ENCODE measurements at places on chromosomes 16 and 17. TPM values are rescaled to one million over a fixed set of nuclear protein-coding genes. Genes with fewer than 3 reads are reported as not detected.

Gene GOSR2
- 92.4 TPM for polyA plus RNA-seq

Gene ST6GALNAC2
- 107 TPM for polyA plus RNA-seq

DNA sequence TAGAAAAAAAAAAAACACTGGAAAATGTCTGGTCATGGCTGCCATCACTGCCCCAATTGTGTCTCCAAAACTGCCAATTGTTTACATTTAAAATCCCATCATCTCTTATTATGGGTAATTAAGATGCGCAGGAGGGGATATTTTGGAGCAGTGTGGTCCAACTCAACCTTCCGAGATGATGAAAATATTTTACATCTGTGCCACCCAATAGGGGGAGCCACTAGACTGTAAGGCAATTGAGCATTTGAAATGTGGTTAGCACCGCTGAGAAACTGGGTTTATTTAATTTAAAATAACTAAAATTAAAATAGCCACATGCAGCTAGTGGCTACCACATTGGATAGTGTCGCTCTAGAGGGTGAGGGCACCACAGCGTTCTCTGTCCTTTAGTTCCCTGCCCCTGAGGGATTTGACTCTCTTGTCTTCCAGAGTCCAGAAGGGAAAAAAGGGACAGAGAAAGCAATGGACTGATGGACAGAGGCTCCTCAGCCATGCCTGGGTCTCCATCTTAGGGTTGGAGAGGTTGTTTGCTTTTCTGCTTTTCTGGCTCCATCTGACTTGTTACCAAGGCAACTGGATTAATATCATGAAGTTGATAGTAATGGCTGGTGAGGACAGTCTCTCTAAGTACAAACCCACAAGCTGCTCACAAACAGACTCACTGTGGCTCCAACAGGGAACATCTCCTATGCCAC, 3.5 kb downstream of the MPO start:
- DNase-seq: no peak

DNA sequence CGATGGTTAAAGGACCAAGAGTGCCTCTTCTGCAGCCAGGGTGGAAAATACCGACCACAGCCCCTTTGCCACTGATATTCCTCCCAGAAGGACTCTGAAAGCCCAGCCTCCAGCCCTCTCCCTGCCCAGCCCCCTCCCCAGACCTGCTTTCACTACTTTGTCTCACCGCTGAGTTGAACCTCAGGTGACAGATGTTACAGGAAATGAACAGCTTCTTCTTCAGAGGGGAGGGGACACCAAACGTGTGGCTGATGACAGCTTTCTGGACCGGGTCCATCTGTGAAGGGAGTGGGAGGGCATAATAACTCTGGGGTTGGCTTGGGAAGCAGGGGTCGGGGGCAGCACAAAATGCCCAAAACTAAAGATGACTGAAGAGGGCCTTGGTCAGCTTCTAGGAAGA, 14.2 kb downstream of the NKIRAS2 start:
- no peak for DNase-seq

- DNase-seq: no peak
Observed at GRCh38 chr16:88936008-88936555, 40.9 kb downstream of the CBFA2T3 start.

DNA sequence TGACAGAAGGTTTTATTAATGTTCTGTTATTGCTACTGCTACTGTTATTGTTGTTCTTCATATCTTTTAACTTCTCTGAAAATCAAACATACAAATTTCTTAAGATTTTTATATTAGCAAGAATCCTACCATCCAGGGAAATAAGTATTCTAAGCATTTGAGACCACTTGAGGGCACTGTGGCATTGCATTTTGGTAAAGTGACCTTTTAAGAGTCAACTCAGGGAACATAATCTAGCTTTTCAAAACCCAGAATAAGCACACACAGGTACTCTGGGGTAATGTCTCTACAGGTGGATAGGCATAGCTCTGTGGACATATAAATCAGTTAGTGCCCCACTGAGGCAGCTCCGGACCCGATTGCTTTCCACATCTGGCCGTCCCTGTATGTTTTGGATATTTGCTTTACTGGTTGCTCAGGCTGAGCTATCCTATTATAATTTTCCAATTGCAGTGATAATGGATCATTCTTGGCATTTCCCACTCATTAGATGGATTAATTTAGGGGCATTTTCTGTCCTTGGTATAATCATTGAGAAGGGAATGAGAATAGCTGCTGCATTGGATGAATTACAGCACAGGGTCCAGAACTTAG, 1425.1 kb upstream of the CDH8 start:
- DNase-seq: peak; percentile 69

Gene IL21R
- polyA plus RNA-seq: 2.3 TPM

- no peak for DNase-seq
Observed at GRCh38 chr16:79263425-79263824, 337.1 kb downstream of the MAF start.

Gene PHKG2
- 312 TPM for polyA plus RNA-seq

- DNase-seq: no peak
Observed at GRCh38 chr16:11700264-11701029, 32.2 kb downstream of the SNN start.

GRCh38 chr16:30009990-30010843, 610 bp downstream of the DOC2A start:
- no peak for DNase-seq

Gene KRTAP1-5
- polyA plus RNA-seq: not detected

Gene VPS9D1
- 26.9 TPM for polyA plus RNA-seq

- no peak for DNase-seq
Observed at GRCh38 chr16:27346819-27347218, 33.0 kb downstream of the IL4R start.

DNA sequence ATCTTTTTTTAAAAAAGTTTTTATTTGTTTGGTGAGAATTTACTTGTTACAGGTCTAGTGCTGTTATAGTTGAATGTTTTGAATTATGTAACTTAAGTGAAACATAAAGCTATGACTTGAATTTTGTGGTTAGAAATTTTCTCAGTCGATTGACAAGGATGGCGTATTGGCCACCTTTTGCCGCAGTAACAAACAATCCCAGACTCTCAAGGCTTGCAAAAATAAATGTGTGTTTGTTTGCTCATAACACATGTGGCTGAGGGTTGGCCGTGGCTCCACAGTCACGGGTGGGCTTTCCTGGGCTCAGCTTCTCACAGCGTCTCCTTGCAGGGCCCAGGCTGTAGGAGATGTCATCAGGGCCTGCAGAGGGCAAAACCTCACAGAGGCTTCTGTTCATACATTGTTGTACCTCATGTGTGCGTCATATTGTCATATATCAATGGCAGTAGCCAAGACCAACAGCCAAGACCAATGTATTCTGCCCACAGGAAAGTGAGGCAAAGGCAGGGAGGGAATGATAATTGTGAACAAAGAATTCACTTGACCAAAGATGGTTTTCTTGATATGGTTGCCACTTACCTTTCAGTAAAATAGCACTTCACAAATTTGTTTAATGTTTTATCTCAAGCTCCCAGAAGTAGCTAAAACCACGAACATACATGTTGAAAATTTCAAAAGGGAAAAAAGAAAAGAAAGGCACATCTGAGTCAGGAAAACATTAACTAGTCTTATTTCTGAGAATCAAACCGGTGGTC, 93.5 kb downstream of the WWOX start:
- DNase-seq: no peak

GRCh38 chr17:81406117-81406953, 11.1 kb downstream of the BAHCC1 start:
- DNase-seq: no peak

- DNase-seq: peak; percentile 73
Observed at GRCh38 chr17:48131216-48131824, 23.8 kb downstream of the SNX11 start.

Gene PDXDC1
- polyA plus RNA-seq: 257 TPM

DNA sequence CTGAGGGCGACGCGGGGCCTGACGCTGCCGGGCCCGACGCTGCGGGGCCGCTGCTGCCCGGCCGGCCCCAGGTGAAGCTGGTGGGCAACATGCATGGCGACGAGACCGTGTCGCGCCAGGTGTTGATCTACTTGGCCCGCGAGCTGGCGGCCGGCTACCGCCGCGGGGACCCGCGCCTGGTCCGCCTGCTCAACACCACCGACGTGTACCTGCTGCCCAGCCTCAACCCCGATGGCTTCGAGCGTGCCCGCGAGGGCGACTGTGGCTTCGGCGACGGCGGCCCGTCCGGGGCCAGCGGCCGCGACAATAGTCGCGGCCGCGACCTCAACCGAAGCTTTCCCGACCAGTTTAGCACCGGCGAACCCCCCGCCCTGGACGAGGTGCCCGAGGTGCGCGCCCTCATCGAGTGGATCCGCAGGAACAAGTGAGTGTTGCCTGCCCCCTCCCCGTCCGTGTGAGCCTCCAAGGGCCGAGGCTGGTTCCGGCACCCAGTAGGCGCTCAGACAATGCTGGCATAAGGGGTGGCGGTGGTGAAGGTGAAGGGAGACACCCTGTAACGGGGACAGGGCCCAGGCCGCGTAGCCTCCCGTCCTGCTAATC, 676 bp downstream of the CPD start:
- no peak for DNase-seq

- no peak for DNase-seq
Observed at GRCh38 chr17:49342575-49342936, 19.5 kb downstream of the ZNF652 start.

Gene CHRNB1
- polyA plus RNA-seq: 6.9 TPM

Gene MT1A
- polyA plus RNA-seq: not detected

- no peak for DNase-seq
Observed at GRCh38 chr16:50247123-50247905, 19.0 kb upstream of the ADCY7 start.

Gene TM4SF5
- not detected for polyA plus RNA-seq

DNA sequence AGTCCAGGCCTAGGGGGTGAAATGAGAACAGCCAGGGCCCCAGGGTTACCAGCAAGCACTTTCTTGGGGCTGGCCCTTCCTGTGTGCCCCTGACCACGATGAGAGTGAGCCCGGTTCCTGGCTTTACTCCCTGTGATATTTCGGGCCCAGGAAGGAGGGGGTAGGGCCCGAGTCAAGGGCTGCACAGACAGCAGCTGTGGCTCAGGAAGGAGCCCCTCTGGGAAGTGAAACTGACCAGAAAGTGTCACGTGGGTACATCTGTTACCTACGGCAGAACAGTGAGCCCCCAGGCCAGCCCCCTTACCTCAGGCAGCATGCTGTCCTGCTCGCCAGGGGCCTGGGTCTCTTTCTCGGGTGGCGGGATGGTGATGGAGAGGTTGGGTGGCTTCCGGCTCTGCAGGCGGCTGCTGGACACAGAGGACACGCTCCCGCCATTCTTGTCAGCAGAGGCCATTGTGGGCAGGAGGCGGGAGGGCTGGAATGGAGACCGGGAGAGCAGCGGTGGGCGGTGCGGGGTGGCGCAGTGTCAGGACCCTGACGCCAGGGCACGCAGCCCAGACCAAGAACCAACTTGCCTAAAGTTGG, 13.8 kb downstream of the AANAT start:
- DNase-seq: peak; percentile 44

GRCh38 chr16:16869746-16870145, 490.8 kb downstream of the NPIPA7 start:
- no peak for DNase-seq

- no peak for DNase-seq
Observed at GRCh38 chr16:61391896-61392295, 644.3 kb downstream of the CDH8 start.

GRCh38 chr17:30954046-30954830, 16.6 kb upstream of the RNF135 start:
- DNase-seq: no peak

- DNase-seq: no peak
Observed at GRCh38 chr17:6753546-6753945, 2.3 kb upstream of the XAF1 start.

- no peak for DNase-seq
Observed at GRCh38 chr17:50380369-50381259, 7.6 kb downstream of the EME1 start.

Gene GCGR
- 0.88 TPM for polyA plus RNA-seq

DNA sequence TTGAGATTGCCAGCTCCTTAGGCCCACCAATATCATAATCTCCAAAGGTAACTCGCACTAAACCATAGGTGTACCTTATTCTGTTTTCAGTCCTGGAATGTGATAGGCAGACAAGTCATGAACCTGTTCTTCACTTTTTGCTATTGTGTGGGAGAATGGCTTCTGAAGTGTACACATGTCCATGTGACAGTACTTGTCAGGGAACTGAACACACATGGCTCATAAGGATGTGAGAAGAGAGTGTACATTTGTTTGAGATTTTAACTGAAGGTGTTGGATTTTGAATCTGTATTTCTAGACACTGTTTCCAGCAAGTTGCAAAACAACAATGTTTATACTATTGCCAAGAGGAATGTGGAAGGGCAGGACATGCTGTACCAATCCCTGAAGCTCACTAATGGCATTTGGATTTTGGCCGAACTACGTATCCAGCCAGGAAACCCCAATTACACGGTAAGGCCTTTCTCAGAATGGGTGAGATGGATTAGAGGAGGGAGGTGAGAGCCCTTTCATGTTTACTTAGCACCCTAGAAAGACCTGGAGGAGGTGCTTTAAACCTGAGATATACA, 14.5 kb upstream of the RASL10B start:
- peak; percentile 40 for DNase-seq

- peak; percentile 93 for DNase-seq
Observed at GRCh38 chr17:8185582-8186445, 4.2 kb downstream of the BORCS6 start.

DNA sequence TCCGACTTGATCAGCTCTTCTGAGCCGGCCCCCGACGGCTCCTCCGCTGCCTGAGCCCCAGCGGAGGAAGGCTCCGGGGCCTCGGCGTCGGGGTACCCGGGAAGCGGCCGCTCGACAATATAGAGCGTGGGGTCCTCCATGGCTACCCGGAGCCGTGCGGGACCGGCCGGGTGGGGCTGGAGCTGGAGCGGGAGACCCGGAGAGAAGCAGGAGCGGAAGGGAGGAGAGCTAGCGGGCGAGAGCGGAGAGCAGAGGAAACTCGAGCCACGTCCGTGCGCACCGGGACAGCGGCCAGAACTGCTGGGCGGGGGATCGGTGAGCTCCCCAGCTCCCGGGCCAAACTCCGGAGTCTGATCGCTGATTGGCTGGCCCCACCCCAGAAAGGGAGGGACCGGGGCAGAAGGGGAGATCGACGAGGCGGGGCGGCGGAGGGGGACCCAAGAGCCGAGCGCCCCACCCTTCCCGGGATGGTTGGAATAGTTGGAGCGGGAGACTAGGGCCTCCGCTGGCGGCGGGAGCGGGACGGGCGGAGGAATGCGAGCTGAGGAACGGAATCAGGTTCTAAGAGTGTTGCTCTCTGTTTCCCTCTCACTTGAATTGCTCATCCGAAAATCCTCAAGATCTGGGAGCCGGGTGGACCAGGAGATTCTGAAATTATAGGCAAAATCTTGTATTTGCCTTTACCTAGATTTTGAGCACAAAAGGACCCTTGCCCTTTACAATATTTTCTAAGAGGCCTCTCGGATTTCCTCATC, at the start of gene CAVIN1:
Gene CAVIN1 (minus strand): TSS at position 299 of the 755 bp plus-strand sequence. CDS start 159 bp downstream, at position 140.
- DNase-seq: peak; percentile 95

DNA sequence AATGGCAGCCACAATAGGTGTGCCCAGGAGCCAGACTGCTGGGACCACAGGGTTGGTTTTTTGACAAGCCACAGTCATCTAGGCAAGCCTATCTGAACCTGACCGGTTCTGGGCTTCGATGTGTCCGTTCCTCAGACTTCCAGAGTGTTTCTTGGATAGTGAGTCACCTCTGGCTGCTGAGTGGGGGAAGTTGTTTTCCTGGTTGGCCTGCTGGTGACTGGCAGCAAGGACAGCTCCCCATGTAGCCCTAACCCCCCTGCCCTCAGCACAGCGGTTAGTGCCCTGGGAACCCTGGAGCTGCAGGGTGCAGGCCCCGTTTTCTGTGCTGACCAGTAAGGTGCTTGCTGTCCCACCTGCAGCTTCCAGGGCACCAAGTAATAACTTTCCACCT, 65.5 kb downstream of the PLD6 start:
- DNase-seq: no peak
